ENCODE measurements at places on chromosomes 7 and 10.

- no peak for DNase-seq
Observed at GRCh38 chr7:24299192-24299591, 15.2 kb downstream of the NPY start.

DNA sequence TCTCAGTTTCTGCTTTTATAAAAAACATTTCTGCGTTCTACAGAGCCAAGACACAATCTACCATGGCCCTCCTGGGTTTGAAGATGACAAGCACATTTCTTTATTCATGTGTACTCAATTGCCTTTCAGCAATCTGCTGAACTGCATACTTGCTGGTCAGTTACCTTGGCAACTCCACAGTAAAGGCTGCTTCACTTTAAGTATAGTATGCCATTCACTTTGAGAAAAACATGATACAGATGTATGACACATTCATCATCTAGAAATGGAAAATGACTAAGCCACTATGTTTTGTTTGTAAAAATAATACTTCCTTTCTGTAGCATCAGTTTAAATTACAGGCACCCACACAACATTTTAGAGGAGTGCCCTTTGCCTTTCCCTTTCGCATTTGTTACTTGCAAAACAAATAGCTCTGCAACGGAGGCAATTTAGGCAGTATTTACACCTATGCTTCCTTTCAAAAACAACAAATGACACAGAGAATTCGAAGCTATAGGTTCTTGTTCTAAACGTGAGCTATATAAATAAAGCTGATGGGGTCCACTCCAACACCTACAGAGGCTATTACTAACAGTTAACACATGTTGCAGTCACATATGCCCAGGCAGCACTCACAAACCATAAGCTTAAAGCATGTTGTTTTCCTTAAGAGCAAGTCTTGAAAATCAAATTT, 23.5 kb downstream of the SGCE start:
- DNase-seq, result peak; percentile 90

DNA sequence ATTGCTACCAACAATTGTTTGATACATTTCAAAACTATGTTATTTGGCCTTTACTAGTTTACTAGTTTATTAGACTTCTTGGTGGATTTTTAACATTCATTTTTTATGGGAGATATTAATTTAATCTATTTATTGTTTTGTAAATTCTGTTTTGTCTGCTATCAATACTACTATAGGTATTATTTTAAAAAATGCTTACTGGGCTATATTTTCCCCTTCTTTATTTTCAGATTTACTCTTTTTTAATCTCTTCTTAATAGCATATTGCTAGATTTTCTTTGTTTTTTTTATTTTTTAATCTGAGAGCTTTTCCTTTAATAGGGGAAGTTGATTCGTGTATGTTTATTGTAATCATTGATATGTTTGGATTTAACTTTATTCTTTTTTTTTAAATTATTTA, 147.5 kb downstream of the CDK14 start:
- DNase-seq, result no peak

DNA sequence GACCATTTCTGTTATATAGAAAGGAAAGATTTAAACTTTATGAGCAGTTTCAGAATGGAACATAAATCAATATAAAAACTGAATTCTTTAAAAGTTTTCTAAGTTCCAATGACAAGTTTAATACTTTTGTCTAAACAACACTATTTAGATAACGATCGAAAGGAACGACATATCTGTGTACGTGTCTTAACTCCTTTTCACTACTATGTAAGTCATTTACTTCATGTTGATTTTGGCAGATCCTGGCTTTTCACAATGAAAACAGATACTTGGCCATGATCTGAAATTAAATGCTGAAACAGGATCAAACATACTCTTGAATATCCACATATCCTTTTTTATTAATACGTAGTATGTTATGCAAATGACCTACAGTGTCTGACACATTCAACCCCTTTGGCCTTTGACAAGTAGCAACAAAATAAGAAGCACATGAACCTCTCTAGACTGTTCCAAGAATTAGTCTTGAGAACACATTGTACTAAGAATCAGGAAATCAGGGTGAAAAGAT, 41.9 kb downstream of the RNLS start:
- peak; percentile 38 for DNase-seq

GRCh38 chr7:116209561-116210070, 723 bp upstream of the TES start:
- no peak for DNase-seq
